ENCODE measurements at places on chromosomes 13 and 19.

GRCh38 chr19:547836-548720 lies 4.2 kb downstream of the GZMM start:
- DNase-seq, result no peak

- no peak for DNase-seq
Measured at GRCh38 chr13:102610296-102610895, 13.6 kb downstream of the TPP2 start.

DNA sequence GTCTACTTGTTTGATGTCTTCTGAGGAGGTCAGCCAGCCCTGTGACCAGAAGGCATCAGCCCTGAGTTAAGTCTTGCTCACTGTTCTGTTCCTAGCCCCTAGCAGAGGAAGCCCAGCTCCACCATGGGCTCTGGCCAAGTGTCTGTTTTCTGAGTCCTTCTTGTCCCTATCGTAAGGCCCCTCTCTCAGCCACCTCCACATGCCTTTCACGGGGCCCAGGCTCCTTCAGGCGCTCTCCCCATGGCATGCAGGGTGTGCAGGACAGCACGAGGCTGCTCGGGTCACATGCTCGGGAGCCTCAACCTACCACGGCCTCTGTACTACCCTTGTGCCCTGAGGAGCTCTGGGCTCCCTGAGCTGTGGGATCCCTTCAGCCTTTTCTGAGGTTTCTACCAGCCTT lies 47.8 kb upstream of the LATS2 start:
- no peak for DNase-seq

DNA sequence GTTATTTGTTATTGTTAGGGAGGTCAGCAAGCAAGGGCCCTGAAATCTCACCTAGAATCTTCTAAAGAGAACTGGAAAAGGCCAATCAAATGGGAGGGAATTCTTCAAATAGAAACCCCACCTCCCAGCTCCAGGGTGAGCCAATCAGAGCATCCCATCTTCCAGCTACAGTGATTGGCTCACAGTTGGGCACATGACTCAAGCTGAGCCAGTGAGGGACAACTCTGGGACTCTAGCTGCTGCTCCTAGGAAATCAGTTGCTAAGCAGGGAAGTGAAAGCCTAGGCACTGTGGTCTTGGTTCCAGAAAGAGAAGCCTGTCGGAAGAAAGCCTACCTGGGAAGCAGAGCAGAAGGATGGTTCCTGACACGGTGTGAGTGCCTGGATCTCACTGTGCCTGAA lies 13.4 kb downstream of the TM6SF2 start:
- DNase-seq, result peak; percentile 76

DNA sequence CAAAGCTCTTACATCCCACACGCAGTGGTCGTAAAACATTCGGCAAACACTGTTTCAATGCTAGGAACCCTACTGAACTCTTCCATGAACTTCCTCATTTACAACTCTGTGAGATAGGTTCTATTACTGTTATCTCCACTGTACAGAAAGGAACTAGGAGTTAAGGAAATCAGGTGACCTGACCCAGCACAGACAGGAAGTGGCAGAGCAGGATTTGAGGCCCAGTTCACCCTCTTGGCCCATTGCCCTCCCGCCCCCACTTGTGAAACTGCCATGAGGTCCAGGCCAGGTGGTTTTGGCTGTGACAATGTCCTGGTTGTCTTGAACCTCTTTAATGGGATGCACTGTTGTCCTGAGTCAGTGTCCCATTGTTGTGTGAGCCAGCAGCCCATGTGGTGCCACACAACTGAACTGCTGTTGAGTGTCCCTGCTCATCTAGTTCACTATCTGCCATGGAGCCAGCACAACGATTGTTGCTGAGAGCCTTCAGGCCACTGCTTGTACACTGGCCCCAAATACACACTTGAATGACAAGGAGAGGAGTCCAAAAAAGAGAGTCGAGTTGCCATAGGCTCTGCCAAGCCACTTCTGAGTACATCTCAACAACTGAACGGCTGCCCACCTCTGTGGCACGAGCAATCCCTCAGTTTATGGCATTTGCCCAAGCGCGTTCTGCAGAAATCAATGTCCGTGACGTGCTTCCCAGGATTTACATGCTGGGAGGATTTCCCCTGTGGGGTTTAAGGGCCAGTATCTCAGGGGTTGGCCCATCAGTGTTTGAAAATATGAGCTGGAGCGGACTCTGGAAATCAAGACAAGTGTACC lies 484.6 kb downstream of the TSHZ3 start:
- no peak for DNase-seq

DNA sequence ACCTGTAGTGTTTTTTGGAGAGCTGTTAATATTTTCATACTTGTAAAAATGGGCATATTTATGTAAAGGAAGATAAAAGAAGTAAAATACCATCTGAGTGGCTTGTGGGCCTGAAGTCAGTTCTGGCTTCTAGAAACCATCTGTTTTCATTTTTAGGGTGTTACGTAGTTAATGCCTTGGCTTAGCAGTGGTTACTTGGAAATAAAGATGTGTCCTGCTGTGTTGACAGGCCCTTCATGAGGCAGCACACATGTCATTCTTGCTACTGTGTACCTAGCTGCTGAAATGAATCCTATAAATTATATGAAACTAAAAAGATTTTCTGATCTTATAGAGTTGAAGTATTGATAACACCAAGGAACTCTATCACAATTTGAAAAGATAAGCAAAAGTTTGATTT lies 16.0 kb downstream of the ILF3 start:
- DNase-seq, result no peak

GRCh38 chr19:18098891-18099622 lies 1.5 kb downstream of the MAST3 start:
- no peak for DNase-seq

DNA sequence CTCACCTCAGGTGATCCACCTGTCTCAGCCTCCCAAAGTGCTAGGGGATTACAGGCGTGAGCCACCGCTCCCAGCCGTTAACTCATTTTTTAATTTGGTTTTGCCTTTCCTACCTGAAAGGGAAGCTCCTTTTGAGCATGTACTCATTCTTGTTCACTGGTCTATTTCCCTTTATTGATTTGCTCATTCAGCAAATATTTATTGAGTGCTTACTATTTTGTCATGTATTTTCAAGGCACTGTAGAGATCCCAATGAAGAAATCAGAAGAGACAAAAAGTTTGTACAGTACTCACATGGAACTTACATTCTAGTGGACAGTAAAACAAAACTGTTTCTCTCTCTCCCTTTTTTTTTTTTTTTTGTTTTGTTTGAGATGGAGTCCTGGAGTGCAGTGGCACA lies 13.8 kb downstream of the SPACA6 start:
- DNase-seq, result no peak
